MG63 (cell line): ENCODE measurements at places on chromosomes 12 and 14. TPM values are rescaled to one million over a fixed set of nuclear protein-coding genes. Genes with fewer than 3 reads are reported as not detected.

SLC4A8 gene
- 0.89 and 0.96 TPM in 2 replicates for total RNA-seq

RNASE3 gene
- total RNA-seq, result not detected in 2 replicates

HPD gene
- 0.56 and 3.1 TPM in 2 replicates for total RNA-seq

C12orf50 gene
- not detected in 2 replicates for total RNA-seq

ARG2 gene
- 1.4 and 3.6 TPM in 2 replicates for total RNA-seq

DACT1 gene
- total RNA-seq, result 0.27 and 2.6 TPM in 2 replicates

MDGA2 gene
- not detected in 2 replicates for total RNA-seq

PRR4 gene
- not detected in 2 replicates for total RNA-seq

KIAA0586 gene
- total RNA-seq, result 11.5 and 28.4 TPM in 2 replicates

KRT77 gene
- total RNA-seq, result not detected in 2 replicates

ABCD2 gene
- not detected in 2 replicates for total RNA-seq

RAB35 gene
- total RNA-seq, result 53.3 and 57.1 TPM in 2 replicates

DPPA3 gene
- total RNA-seq, result not detected in 2 replicates

MYF5 gene
- total RNA-seq, result not detected in 2 replicates

ETNK1 gene
- 8.5 and 11.0 TPM in 2 replicates for total RNA-seq

REP15 gene
- total RNA-seq, result 1.2 and 1.4 TPM in 2 replicates

TMEM117 gene
- total RNA-seq, result 4.3 and 12.0 TPM in 2 replicates

TEAD4 gene
- total RNA-seq, result 3.3 and 30.8 TPM in 2 replicates

KLRK1 gene
- not detected in 2 replicates for total RNA-seq

CLEC1B gene
- total RNA-seq, result not detected in 2 replicates

MGST1 gene
- 99.0 and 196 TPM in 2 replicates for total RNA-seq

TRIM9 gene
- 0.33 and 0.79 TPM in 2 replicates for total RNA-seq

DCAF4 gene
- 36.2 and 71.1 TPM in 2 replicates for total RNA-seq

LAG3 gene
- 0.17 TPM in 1 of 2 replicates, not detected in the other for total RNA-seq

LGR5 gene
- not detected in 2 replicates for total RNA-seq

IL31 gene
- not detected in 2 replicates for total RNA-seq

GALNT8 gene
- total RNA-seq, result not detected in 2 replicates

HOTAIR gene
- 4.2 and 4.5 TPM in 2 replicates for total RNA-seq

CRACR2A gene
- 9.5 and 13.8 TPM in 2 replicates for total RNA-seq

APOLD1 gene
- 21.4 and 27.1 TPM in 2 replicates for total RNA-seq

PSMB11 gene
- not detected in 2 replicates for total RNA-seq

MSI1 gene
- not detected in 2 replicates for total RNA-seq

KRT78 gene
- not detected in 2 replicates for total RNA-seq

GALNT6 gene
- total RNA-seq, result not detected in 2 replicates

SMIM41 gene
- total RNA-seq, result not detected in 2 replicates
